ENCODE measurements at places on chromosomes 11 and 22.
A peak's percentile ranks its signal among the peaks of the same experiment; 100 is the strongest.

- no peak for DNase-seq
Measured at GRCh38 chr11:91906871-91907624, 317.6 kb upstream of the FAT3 start.

- DNase-seq: no peak
Measured at GRCh38 chr11:129828301-129828836, 12.7 kb downstream of the TMEM45B start.

- DNase-seq: no peak
Measured at GRCh38 chr11:113332638-113333329, 18.4 kb downstream of the TTC12 start.

- DNase-seq: no peak
Measured at GRCh38 chr22:50603511-50604255, 3.1 kb downstream of the MAPK8IP2 start.

DNA sequence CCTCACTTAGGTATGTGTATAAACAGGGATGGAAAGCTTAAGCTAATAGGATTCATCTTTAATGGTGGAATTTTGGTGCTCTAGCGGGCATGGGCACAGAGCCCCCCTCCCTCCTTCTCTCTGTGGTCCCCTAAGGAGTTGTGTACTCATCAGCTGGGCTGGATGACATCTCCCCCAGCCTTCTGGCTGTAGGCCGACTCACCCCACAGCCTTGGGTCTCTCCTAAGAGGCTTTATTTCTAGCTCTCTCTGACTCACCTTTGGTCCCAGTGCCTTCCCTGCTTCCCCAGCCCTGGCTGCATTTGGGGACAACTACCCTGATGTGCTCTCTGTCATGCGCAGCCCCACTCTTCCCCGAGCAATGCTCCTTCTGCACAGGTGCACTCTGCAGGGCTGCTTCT, 26.9 kb downstream of the SLC6A5 start:
- DNase-seq: no peak

- DNase-seq: no peak
Measured at GRCh38 chr22:21936151-21936775, 16.4 kb downstream of the PPM1F start.

DNA sequence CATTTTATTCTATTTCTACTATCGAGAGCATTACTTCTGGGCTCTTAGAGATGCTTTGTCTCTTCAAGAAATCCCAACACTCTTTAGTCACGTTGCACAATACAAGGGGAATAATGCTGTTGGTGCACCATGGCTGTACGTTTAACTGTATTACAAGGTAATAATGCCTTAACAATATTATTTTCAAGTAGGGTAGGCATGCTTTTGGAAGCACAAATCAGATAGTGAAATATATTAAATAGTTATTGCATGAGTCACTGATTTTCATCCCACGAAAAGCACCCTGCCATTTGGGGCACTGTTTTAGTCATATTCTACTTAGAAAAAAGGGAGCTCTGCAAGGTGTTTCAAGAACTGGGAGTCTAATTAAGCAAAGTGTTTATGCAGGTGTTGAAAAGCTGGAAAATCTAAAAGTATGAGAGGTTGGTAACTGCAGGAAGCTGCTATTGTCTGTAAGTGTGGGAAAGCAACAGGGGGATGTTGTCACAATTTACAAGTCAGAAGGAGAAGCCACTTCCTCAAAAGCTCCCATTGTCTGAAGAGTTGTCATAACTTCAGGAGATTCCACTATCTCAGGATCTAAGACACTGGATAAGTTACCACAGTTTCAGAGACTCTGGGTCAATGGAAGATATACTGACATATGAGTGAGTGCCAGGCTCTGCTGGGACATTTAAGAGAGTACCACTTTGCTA, 218.2 kb downstream of the JRKL start:
- DNase-seq: no peak

DNA sequence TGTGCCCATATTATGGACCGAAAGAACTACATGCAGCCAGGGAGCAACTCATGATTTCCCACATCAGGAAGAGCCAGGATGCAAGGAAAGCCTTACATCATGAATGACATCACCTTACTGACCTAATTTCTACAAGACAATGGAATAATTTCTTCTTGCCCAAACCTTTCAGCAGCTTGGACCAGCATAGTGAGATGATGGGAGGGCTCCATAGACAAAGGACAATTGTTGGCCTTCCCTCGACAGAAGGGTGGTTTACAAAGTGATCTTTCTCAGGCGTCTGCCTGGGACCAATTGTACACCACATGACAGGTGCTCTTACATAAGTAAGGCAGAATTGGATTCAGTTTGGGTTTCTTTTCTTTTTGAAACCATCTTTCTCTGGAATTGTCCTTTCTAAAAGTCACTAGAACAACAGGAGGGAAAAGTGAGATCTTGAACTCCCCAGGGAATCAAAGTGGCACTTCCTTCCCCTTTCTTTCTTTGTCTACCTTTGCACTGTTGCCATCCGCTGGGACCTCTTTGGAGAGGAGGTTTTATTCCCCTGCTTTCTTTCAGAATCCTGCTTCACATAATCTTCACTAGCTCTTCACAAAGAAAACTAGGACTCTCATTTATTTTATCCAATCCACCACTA, 51.7 kb upstream of the PAK1 start:
- no peak for DNase-seq

GRCh38 chr11:15568440-15568839, 453.7 kb downstream of the INSC start:
- no peak for DNase-seq

DNA sequence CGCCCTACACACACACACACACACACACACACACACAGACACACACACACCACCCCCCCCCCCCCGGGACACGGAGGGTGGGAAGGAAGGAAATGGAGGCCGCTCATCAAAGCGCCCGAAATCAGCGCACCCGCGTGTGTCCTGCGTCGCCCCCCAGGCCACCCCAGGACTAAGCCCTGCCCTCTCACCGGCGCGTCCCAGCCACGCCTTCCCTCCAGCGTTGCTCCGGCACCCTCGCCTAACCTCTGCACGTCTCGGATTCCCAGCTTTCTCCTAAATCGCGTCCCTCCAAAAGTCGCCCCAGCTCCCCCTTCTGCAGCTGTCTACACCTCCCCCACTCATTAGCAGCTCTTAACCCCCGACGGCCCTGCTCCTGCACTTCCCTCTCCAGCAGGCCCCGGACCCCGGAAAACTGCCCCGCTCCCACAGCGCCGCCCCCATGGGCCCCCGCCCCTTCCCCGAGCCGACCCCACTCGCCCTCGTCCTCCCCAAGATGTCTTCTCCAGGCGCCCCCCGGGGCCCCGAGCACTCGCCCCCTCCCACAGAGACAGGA, 557 bp downstream of the PACSIN2 start:
- DNase-seq: no peak

- DNase-seq: peak; percentile 55
Measured at GRCh38 chr11:61777234-61778090, 14.9 kb downstream of the TMEM258 start.

DNA sequence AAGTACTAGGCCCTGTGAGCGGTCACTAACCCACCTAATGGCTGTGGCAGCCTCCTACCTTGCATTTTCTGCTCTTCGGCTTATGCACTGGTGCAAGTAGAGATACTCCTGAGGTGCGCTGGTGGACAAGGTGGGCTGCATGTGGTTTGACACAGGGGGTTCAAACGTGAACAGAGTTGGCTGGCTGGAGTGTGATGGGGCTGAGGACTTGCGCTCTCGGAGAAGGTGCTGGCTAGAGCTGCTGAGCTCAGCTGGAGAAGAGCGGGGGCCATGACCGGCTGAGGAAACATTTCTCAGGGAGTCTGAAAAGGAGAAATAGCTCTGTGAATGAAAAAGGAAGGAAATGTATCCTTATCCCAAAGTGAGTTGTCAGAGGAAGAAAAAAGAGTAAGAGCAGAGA, 61.4 kb downstream of the USP35 start:
- DNase-seq: no peak

DNA sequence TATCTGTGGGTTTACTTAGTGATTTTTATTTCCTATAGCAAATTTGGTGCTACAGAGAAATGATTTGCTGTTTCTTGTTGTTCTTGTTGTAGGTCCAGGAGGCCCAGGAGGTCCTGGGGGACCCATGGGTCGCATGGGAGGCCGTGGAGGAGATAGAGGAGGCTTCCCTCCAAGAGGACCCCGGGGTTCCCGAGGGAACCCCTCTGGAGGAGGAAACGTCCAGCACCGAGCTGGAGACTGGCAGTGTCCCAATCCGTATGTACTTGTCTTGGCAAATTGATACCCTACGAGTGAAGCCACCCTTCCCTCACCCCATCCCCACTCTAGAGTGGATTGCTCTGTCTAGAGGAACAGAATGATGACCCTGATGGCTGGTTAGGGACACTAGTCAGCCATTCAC, 7.8 kb upstream of the GAS2L1 start:
- no peak for DNase-seq

DNA sequence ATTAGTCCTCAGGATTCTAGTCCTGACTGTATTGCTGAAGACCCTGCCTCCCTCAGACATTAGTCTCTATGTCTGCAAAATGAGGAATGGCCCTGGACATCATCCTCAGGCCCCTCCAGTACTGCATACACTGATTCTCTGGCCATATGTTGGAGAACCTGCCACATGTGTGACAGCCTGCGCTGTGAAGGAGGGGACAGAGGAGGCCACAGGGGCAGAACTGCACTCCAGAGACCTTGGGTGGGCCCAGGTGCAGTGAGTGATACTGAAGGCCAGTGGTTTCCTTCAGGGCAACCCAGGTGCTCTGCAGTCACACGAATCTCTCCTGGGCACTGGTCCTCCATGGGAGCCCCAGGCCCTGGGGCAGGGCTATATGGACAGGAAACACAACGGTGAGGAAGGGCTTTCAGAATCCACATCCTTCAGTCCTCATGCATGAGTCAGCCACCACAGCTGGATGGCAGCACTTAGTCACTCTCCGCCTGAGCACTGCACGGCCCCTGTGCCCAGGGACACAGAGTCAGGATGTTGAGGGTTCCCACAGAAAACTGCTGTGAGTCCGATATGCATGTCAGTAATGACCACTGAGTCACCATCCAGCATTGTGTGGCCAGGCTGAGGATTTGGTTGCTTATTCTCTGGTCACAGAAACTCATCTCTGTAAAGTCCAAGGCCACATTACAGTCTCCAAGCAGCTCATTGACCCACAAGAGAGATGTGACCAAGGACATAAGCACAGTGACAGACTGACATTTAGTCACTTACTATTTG, 39.7 kb downstream of the ME3 start:
- peak; percentile 41 for DNase-seq

- no peak for DNase-seq
Measured at GRCh38 chr11:40338739-40339138, 1120.7 kb downstream of the LRRC4C start.

GRCh38 chr22:45127866-45128265, 35.9 kb upstream of the NUP50 start:
- no peak for DNase-seq

- DNase-seq: no peak
Measured at GRCh38 chr11:63613517-63614135, 607 bp downstream of the PLAAT3 start.

DNA sequence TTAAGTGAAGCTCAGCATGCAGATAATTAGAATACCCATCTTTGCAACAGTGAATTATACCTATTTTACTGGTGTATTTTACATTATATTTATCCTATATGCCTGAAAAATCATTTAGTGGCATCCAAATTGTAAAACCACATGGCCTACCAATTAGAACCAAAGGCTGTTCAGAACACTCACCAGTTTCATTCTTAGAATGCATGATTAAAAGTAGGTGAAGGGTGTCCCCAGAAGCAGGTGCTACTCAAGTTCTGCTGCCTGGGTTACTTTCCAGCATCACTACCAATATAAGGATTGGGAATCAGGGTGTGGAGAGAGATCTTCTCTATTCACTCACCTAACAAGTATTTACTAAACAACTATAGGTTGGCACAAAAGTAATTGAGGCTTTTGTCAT, 103.3 kb downstream of the SGSM3 start:
- no peak for DNase-seq

DNA sequence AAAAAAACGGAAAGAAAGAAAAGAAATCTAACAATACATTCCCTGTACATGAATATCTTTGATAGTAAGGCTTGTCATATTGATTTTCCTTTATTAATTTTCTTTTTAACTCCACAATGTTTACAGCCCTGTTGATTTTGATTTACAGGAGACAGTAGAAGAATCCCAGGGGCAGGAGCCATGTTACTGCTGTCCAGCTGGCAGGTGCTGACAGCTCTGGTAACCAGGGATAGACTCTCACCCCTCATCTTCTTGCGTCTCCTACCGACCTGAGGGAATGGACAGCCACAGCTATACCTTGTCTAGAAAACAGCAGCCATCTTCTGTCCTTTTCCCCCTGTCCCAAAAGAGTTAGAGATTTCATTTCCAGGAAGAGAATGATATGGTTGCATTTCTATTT, 37.4 kb downstream of the PRDM10 start:
- DNase-seq: no peak

Measured in activated CD4-positive, alpha-beta T cell treated with anti-CD3 and anti-CD28 coated beads for 24 hours (primary cell).